ENCODE measurements at places on chromosomes 2 and 18.

GRCh38 chr18:8562070-8562469 lies 47.2 kb upstream of the RAB12 start:
- no peak for DNase-seq

DNA sequence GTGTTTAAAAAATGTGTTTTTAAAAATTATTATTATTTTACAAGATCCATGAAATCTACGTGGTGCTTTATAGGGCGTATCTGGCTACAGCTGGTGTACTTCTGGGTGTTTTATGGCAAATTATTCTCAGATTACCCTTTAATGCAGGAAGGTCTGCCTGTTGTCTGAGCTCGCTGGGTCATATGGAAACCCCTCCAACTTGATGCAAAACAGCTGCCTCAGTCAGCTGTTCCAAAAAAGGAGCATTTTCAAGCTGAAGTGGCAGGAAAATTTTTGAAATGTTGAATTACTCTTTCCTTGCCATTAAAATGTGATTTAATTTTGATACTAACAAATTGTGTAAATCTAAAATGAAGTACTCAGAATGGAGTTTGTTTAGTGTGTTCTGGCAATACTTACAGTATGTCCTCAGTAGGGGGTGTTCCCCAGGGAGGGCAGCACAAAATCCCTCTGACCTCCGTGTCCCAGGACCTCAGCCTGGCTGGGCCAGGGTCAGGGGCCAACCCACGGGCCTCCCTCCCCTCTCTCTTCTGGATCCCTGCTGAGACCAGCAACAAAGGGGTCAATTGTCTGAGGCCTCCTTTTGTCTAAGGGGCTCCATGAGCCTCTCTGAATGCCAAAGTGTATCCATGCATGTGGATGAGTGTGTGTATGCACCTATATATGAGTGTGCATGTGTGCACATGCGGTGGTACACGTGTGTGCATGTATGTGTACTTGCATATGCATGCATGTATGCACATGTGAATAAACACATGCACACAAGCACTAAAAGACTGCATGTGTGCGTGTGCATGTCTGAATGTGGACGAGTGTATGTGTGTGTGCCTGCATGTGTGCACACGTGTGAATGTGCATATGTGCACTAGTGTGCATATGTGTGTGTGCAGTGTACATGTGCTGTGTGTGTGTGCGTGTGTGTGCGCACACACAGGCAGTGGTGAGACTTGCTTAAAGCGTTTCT lies 105.4 kb downstream of the ACOXL start:
- no peak for DNase-seq

DNA sequence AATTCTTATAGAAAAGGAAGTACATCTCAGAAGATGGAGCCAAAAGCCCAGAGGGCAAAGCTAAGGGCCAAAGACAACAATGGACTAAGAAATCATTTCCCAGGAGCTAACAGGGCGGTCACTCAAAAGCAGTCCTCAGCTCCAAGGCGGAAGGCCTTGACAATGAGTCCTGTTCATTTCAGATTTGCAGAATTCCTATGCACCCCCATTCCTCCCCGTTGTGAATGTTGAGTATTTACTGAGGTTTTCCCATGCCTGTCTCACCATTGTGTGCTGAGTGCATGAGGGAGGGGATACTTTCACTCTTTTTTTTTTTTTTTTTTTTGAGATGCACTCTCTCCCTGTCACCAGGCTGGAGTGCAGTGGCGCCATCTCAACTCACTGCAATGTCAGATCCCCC lies 18.8 kb upstream of the DTNB start:
- DNase-seq, result no peak

GRCh38 chr2:192390401-192390800 lies 195.7 kb upstream of the TMEFF2 start:
- DNase-seq, result no peak

GRCh38 chr18:7617738-7618422 lies 50.8 kb downstream of the PTPRM start:
- DNase-seq, result no peak

GRCh38 chr2:37323781-37324535 lies 675 bp downstream of the PRKD3 start:
- DNase-seq, result no peak

DNA sequence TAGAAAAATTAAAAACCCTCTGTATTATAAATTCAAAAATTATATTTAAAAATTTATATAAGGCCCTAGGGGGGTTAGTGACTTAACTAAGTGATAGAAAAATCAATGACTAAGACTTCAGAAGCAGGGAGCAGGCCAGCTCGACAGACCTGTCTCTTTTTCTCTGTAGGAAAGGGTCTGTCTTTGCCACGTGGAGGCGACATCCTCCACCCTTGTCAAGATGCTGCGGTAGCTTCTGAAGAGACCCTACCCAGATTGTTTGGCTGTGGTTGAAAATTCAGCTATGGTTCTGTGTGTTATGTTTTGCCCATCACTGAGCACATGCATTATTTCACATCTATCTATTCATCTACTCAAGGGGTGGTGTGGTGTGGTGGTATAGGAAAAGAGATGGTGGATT lies 8.2 kb upstream of the SLC4A3 start:
- no peak for DNase-seq

DNA sequence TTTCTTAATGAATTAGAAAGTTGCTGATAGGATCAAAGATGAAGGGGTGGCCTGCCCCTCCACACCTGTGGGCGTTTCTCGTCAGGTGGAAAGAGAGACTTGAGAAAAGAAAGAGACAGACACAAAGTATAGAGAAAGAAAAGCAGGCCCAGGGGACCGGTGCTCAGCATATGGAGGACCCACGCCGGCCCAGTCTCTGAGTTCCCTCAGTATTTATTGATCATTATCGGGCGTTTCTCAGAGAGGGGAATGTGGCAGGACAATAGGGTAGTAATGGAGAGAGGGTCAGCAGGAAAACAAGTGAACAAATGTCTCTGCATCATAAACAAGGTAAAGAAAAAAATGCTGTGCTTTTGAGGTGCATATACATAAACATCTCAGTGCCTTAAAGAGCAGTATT lies 144.3 kb downstream of the CCDC102B start:
- DNase-seq, result no peak
